ENCODE measurements at places on chromosomes 4 and X. TPM values are rescaled to one million over a fixed set of nuclear protein-coding genes. Genes with fewer than 3 reads are reported as not detected.

- H3K27ac ChIP-seq, result no peak overlapping the region
- no peaks in the 10 kb centered on the region for H3K36me3 ChIP-seq
- H3K4me1 ChIP-seq, result no peaks in the 10 kb centered on the region
- DNase-seq, result no peak
Observed at GRCh38 chr4:41399231-41399630, 138.7 kb upstream of the LIMCH1 start.

- H3K4me3 ChIP-seq, result no peak overlapping the region
- peaks cover 1% of the 10 kb centered on the region for H3K4me1 ChIP-seq
- no peaks in the 10 kb centered on the region for H3K36me3 ChIP-seq
- no peak overlapping the region for H3K27ac ChIP-seq
- no peak for DNase-seq
Observed at GRCh38 chrX:69221239-69222102, 56.2 kb upstream of the PJA1 start.

- H3K27ac ChIP-seq, result peak overlapping the region; percentile 11
- no peak overlapping the region for H3K4me3 ChIP-seq
- peaks cover 26% of the 10 kb centered on the region for H3K4me1 ChIP-seq
- no peak for DNase-seq
Observed at GRCh38 chr4:173252024-173252935, 81.9 kb downstream of the HMGB2 start.

DNA sequence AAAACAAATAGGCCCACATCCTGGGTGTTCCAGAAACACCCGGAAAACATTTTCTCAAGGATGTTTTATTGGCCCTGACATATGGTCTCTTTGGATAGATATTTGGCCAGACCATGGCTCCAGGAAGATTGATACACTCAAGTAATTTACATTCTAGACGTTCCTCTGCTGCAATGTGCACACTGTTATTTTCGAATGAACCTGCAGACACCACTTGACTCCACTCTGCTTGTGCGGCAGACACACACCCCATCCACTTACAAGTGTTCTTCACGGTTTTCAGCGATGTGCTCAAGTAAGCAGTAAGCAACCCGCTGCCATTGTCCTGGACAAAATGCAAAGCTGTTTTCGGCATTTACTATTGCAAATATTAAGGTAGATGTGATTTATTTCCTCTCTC lies 12.0 kb upstream of the GPM6A start:
- no peaks in the 10 kb centered on the region for H3K36me3 ChIP-seq
- H3K27me3 ChIP-seq, result no peaks in the 10 kb centered on the region
- peaks cover 7% of the 10 kb centered on the region for H3K4me1 ChIP-seq
- DNase-seq, result no peak

- no peaks in the 10 kb centered on the region for H3K4me1 ChIP-seq
- no peak overlapping the region for H3K27ac ChIP-seq
- H3K4me3 ChIP-seq, result no peak overlapping the region
- H3K36me3 ChIP-seq, result no peaks in the 10 kb centered on the region
- DNase-seq, result no peak
- H3K27me3 ChIP-seq, result no peaks in the 10 kb centered on the region
Observed at GRCh38 chr4:95601356-95601755, 52.6 kb upstream of the UNC5C start.

DNA sequence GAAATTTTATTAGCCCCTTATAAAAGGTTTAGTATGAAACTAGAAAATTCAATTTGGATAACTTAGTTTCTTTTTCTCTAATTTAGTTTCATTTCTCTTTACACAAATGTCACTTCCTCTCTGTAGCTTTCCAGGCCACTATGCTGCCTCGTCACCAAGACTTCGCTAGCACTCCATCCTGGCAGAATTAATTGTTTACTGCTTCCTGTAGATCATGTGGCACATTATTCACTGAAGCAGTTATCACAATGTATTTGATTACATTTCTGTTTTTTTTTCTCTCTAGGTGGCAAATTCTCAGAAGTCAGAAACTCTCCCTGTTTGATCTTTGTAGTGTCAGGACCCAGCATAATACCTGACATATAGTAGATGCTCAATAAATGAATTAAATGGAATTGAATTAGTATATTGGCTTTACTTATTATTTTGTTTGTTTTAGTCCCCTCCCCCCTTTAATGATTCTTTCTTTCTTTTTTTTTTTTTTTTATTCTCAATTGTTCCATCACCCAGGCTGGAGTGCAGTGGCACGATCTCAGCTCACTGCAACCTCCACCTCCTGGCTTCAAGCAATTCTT lies 9.3 kb upstream of the SAT1 start:
- no peaks in the 10 kb centered on the region for H3K36me3 ChIP-seq
- no peaks in the 10 kb centered on the region for H3K27me3 ChIP-seq
- H3K4me3 ChIP-seq, result peak overlapping the region; percentile 75
- H3K4me1 ChIP-seq, result peaks cover 21% of the 10 kb centered on the region
- no peak for DNase-seq

GRCh38 chrX:153435845-153436244 lies 10.0 kb downstream of the TREX2 start:
- H3K27ac ChIP-seq, result no peak overlapping the region
- no peaks in the 10 kb centered on the region for H3K36me3 ChIP-seq
- H3K27me3 ChIP-seq, result peaks cover 2% of the 10 kb centered on the region
- DNase-seq, result no peak

DNA sequence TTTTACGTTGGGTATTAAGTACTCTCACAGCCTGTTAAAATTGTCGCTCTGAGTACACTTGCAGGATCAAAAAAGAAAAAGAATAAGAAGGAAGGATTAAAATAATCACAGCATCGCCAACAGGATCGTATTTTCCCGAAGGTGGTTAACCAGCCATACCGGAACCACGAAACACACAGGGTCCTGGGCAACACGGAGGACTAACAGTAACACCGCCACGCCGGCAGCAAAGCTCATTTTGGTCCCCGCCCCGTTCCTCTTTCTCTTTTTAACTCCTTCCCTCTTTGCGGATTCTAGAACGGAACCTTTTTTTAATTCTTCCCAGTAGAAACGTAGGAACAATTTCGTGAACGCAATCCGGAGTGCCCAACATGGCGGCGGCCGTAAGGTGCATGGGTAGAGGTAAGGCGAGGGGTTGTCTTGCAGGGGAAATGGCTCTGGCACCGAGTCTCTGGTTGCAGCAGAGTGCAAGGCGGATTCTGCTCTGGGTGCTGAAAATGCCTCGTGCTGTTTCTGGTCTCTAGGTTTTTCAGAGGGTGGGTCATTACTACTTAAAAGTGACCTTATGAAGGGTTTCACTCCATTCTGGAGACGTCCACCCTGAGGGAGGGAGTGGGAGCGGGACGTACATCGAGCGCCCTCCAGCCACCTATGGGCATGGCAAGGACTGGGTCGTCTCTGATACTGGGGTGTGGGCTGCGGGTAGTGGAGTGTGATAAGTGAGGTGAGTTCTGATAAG lies at the start of gene MRPL1:
TSS of gene MRPL1 (plus strand) at position 353 of the 739 bp plus-strand sequence. CDS start at position 372, 19 bp downstream.
- DNase-seq, result peak; percentile 72
- H3K4me3 ChIP-seq, result peak within 1 kb of the TSS; percentile 97
- H3K36me3 ChIP-seq, result peaks cover 29% of the 10 kb centered on the region
- peak within 1 kb of the TSS; percentile 100 for H3K27ac ChIP-seq
- H3K4me1 ChIP-seq, result peaks cover 47% of the 10 kb centered on the region

- no peaks in the 10 kb centered on the region for H3K27me3 ChIP-seq
- H3K4me3 ChIP-seq, result no peak overlapping the region
- H3K27ac ChIP-seq, result no peak overlapping the region
- no peak for DNase-seq
Observed at GRCh38 chrX:83916525-83916924, 55.6 kb downstream of the CYLC1 start.

DNA sequence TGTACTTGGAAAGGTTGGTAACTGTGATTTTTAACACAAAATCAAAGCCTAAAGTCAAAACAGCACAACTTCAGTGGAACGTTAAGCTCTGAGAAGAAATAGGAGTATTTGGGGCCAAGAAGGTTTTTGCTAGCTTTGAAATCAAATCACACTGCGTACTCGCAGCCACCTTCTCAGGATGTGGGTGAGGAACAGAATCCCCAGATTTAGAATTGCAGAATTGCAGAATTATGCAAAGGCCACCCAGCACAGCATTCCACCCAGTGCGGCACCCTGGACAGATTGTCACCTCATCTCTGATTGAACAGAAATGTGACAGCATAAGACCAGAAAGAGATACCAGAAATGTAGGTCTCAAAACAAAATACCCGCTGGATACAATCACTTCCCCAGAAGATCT lies 181.1 kb downstream of the DHX15 start:
- no peaks in the 10 kb centered on the region for H3K27me3 ChIP-seq
- H3K36me3 ChIP-seq, result no peaks in the 10 kb centered on the region
- H3K27ac ChIP-seq, result no peak overlapping the region
- DNase-seq, result no peak

- no peaks in the 10 kb centered on the region for H3K27me3 ChIP-seq
- no peak for DNase-seq
- H3K4me1 ChIP-seq, result no peaks in the 10 kb centered on the region
- peaks cover 17% of the 10 kb centered on the region for H3K36me3 ChIP-seq
Observed at GRCh38 chrX:106954041-106954440, 33.8 kb downstream of the CLDN2 start.

DNA sequence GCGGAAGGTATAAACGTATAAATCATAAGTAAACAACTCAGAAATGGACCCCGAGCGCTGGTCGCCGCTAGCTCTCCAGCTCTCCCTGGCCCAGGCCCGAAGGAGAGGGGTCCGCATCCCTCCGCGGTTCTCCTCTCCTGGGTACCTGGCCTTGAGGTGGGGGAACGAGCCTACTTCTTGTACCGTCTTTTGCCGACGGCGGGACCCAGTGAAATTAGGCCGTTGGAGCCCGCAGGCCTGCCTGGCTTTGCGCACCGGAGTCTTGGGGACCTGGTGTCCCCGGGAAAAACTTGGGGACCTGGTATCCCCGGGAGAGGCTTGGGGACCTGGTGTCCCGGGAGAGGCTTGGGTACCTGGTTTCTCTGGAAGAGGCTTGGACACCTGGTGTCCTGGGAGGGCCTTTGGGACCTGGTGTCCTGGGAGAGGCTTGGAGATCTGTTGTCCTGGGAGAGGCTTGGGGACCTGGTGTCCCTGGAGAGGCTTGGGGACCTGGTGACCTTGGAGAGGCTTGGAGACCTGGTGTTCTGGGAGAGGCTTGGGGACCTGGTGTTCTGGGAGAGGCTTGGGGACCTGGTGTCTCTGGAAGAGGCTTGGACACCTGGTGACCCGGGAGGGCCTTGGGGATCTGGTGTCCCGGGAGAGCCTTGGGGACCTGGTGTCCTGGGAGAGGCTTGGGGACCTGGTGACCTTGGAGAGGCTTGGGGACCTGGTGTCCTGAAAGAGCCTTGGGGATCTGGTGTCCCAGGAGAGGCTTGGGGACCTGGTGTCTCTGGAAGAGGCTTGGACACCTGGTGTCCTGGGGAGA lies 12.0 kb downstream of the SHOX start:
- no peak for DNase-seq
- peaks cover 3% of the 10 kb centered on the region for H3K4me1 ChIP-seq
- H3K36me3 ChIP-seq, result no peaks in the 10 kb centered on the region

DNA sequence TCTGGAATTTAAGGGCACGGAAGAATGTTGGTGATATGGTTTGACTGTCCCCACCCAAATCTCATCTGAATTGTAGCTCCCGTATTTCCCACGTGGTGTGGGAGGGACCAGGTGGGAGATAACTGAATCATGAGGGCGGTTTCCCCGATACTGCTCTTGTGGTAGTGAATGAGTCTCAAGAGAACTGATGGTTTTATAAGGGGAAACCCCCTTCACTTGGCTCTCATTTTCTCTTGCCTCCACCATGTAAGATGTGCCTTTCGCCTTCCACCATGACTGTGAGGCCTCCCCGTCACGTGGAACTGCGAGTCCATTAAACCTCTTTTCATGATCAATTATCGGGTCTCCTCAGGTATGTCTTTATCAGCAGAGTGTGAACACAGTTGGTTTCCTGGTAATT lies 25.6 kb upstream of the DHRSX start:
- peak overlapping the region; percentile 46 for H3K27ac ChIP-seq
- DNase-seq, result no peak
- H3K27me3 ChIP-seq, result peaks cover 8% of the 10 kb centered on the region
- H3K36me3 ChIP-seq, result peaks cover 5% of the 10 kb centered on the region
- H3K4me1 ChIP-seq, result peaks cover 14% of the 10 kb centered on the region
- H3K4me3 ChIP-seq, result peak overlapping the region; percentile 2

DNA sequence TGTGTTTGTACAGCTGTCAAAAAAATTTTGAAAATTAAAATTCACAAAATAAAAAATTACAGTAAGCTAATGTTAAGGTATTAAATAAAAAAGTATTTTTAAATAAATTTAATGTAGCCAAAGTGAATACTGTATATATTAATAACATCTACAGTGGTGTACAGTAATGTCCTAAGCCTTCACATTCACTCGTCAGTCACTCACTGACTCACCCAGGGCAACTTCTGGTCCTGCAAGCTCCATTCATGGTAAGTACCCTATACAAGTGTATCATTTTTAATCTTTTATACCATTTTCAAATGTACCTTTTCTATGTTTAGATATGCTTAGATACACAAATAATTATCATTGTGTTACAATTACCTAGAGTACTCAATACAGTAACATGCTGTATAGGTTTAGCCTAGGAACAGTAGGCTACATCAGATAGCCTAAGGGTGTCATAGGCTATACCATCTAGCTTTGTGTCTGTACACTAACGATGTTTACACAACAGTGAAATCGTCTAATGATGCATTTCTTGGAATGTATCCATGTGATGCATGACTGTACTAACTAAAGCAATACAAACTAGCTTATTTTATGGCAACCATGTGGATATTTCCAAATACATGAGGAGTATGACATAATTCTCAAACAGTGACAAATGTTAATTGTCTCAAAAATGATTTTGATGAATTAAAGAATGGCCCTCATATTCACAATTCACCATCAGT lies 13.7 kb downstream of the DDX60 start:
- no peaks in the 10 kb centered on the region for H3K27me3 ChIP-seq
- no peak for DNase-seq
- no peaks in the 10 kb centered on the region for H3K4me1 ChIP-seq
- no peak overlapping the region for H3K27ac ChIP-seq
- no peak overlapping the region for H3K4me3 ChIP-seq

GRCh38 chr4:36027203-36027602 lies 217.1 kb downstream of the ARAP2 start:
- no peaks in the 10 kb centered on the region for H3K36me3 ChIP-seq
- DNase-seq, result no peak
- H3K27ac ChIP-seq, result no peak overlapping the region
- H3K27me3 ChIP-seq, result no peaks in the 10 kb centered on the region

GRCh38 chr4:32824336-32824735 lies 2104.2 kb downstream of the PCDH7 start:
- H3K4me1 ChIP-seq, result no peaks in the 10 kb centered on the region
- no peaks in the 10 kb centered on the region for H3K36me3 ChIP-seq
- no peak overlapping the region for H3K4me3 ChIP-seq
- H3K27me3 ChIP-seq, result no peaks in the 10 kb centered on the region
- DNase-seq, result no peak

DNA sequence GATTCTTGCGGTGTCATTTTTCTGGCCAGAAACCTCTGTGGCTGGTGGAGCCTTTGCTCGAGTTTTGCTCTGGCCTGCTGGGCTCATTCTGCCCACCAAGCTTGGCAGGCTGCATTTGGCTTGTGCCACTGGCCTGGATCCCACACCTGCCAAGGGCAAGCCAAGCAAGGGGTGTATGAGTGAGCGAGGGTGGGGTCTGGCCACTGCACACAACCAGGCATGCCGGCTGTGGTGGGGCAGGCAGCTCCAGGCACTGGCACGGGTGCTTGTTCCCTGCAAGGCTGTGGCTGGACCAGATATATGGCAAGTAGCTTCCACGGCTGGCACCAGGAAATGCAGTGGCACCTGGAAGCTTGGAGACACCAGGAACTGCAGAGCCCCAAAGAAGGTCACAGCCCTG lies 68.6 kb upstream of the PPP3CA start:
- H3K36me3 ChIP-seq, result no peaks in the 10 kb centered on the region
- H3K4me3 ChIP-seq, result no peak overlapping the region
- H3K4me1 ChIP-seq, result peaks cover 38% of the 10 kb centered on the region
- no peak overlapping the region for H3K27ac ChIP-seq
- DNase-seq, result no peak

Gene LRIT3
- total RNA-seq, result 0.22 TPM

Gene PNCK
- total RNA-seq, result not detected

Gene GLRA3
- total RNA-seq, result 0.12 TPM

Gene HPGD
- 0.07 TPM for total RNA-seq
